ENCODE measurements at places on chromosomes 5 and 9.
A peak's percentile ranks its signal among the peaks of the same experiment; 100 is the strongest.

- DNase-seq: no peak
Measured at GRCh38 chr9:38263532-38263931, 129.0 kb upstream of the ALDH1B1 start.

DNA sequence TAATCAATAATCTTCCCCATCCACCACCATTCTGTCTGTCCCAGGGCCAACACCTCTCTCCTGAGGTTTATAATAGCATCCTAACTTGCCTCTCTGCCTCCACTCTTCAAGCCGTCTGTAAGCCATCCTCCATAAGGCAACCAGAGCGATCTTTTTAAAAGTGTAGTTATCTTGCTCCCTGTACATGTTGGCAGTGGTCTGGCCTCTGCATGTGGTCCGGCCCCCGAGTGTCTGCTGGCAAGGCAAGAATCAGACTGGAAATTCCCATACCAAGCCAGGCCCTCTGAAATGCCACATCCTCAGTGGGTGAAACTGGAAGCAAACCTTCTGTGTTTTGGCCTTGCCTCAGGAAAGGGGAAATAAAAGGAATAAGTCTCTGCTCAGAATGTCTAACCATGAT, 17.0 kb downstream of the TTLL11 start:
- no peak for DNase-seq

DNA sequence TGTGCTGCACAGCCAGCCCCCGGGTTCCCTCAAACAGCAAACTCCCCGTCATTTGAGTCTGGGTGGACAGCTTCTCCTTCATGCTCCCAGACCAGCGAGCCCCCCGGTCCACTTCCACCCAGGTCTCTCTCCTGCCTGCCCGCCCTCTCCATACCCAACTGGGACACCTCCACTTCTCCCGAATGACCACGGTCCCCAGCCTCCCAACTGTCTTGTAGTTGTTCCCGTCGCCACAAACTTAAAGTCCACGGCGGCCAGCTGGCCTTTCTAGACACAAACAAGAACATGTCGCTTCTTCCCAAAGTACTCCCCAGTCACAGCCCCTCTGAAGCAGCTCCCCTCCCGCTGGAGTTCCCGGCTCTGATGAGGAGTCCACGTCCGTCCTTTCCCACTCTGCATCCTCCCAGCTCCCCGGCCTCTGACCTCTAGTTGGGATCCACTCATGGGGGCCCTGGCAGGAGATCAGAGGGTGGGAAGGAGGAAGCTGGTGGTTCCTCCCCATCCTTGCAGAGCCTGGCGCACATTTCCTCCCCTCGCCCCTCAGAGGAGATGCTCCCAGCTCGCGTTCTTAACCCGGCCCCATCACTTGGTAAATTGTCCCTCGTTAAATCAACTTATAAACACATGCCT, 24.1 kb upstream of the PPP1R26 start:
- no peak for DNase-seq

DNA sequence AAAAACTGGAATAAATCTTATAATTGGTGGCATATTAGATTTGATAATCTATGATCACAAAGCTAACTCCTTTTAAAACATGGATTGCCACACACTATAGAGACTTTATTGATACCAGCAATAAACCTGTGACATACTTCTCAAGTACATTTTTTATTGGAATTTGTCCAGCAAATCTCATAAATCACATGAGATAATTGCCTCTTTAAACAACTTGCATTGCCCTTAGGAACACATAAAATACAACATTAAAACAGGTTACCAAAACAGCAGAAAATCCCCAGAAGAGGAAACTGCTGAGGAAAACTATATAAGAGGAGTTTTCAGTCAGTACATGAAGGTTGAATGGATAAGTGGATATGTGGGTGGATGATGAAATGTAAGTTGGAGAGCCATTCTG, 124.6 kb downstream of the SNCAIP start:
- DNase-seq: no peak

GRCh38 chr5:9421884-9422283, 124.0 kb downstream of the SEMA5A start:
- DNase-seq: no peak

DNA sequence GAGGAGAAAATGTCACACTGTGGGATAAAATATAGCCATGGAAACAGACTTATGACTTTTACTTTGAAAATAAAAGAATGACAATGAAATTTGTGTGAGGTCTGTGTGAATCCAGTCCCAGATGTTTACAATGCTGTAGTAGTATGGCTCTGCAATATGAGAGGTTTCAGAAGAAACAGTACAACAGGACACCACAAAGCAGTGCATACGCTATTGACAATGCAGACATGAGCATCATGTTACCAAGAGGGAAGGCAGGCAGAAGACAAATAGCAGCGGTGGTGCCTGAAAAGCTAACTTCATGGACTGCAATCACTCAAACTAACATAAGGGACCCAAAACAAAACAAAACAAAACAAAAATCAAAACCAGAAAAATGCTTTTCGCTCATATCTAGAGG, 1.8 kb downstream of the FGF10 start:
- no peak for DNase-seq

- DNase-seq: no peak
Measured at GRCh38 chr5:14672082-14672481, 7.6 kb downstream of the OTULIN start.

DNA sequence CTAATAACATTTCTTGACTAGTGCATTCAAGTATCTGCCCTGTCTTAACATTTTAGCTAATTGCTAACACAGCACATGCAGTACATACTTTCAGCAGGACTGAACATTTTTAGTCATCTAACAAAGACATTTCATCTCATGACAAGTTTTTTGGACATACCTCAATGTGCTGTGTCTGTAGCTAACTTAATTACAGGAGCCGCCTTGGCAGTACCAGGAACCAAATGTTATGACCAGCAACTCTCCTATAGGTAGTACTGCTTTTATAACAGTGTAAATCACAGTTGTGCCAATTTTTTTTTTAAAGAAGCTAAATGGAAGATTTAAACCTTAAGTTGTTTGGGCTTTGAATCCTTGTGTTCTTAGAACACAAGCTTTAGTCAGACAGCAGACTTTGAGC, 99.4 kb upstream of the SAP30L start:
- DNase-seq: no peak

DNA sequence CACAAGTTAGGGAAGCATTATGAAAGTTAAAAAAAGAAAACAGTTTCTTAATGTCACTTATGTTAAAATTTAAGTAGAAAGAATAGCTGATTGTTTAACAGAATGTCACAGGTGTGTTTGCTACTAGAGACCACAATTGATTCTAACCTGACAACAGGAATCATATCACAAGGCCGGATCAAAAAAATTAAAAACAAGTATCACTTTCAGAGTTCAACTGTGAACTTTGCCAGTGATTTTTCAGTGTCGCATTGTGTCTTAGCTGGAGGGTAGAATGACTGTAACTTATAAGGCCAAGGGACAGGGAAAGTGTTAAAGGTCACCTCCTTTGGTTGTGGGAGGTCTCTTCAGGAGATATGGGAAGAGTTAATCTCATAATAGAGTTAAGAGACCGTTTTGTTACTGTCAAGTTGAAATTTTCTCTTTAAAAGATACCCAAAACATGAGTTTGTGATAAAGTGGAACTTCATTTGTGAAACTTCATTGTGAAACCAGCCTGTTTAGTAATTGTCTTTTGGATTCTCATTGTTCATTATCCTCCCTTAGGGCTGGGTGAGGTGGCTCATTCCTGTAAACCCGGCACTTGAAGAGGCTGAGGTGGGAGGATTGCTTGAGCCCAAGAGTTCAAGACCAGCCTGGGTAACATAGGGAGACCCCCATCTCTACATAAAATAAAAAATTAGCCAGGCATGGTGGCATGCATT, 40.9 kb downstream of the CPEB4 start:
- DNase-seq: no peak

DNA sequence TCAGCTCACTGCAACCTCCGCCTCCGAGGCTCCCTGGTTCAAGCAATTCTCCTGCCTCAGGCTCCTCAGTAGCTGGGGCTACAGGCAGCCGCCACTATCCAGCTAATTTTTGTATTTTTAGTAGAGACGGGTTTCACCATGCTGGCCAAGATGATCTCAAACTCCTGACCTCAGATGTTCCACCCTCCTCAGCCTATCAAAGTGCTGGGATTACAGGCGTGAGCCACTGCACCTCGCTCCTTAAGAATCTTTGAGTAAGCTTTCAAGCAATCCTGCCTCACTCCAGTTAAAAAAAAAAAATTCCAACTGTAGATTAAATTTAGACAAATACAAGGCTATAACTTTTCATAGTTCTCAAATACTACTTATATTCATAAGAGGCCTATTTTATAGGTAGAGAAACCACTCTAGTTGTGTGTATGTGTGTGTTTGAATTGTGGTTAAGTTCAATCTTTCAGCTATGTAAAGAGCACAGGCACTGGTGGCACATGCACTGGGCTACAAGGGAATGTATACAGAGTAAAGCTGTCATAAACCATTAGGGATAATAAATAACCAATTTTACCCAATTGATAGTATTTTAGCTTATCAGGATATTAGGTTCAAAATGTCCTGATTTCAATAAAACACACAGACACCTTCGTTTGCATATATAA, 50.6 kb upstream of the RAPGEF6 start:
- DNase-seq: no peak

DNA sequence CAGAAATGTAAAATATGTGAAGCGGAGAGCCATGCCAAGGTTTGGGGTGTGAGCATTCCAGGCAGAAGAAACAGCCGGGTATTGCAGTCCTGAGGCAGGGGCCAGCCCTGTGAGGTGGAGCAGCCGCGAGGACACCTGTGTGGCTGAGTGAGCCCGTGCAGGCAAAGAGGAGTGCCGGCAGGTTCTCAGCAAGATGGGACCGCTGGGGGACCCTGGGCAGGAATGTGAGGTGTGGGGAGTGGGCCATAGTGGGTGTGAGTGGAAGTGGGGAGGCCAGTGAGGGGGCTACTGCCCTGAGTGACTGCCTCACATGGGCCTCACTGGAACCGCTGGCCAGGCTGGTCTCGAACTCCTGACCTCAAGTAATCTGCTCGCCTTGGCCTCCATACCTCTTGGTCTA, 8.1 kb upstream of the PRR7 start:
- DNase-seq: no peak

- DNase-seq: no peak
Measured at GRCh38 chr5:24215114-24215513, 429.7 kb downstream of the CDH10 start.

- DNase-seq: no peak
Measured at GRCh38 chr9:70053864-70054263, 10.2 kb downstream of the MAMDC2 start.

GRCh38 chr9:20941174-20941690, 90.2 kb downstream of the HACD4 start:
- peak; percentile 72 for DNase-seq

DNA sequence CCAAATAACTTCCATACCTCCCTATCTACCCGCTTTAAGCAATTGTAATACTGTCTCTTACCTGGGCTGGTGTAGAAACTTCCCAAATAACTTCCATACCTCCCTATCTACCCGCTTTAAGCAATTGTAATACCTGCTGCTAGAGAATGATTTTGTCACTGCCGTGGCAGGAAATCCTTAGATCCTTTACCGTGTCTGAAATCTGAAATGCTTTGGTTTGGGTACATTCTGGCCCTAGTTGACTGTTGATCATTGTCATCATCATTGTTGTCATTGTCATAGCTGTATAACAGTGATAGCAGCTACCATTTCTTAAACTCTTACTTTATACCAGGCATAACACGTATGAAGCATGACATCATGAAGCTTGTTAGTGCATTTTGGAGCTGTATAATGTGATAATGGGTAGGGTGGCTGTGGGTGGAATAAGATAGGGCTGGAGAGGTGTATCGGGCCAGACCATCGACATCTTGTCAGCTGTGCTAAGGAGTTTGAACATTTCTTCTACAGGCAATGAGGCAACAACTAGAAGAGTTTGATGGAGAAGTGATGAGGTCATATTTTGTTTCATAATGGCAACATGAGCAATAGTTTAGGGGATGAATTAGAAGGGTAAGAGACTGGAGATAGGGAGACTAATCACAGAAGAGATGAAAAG, 15.7 kb downstream of the PIP5K1B start:
- no peak for DNase-seq

DNA sequence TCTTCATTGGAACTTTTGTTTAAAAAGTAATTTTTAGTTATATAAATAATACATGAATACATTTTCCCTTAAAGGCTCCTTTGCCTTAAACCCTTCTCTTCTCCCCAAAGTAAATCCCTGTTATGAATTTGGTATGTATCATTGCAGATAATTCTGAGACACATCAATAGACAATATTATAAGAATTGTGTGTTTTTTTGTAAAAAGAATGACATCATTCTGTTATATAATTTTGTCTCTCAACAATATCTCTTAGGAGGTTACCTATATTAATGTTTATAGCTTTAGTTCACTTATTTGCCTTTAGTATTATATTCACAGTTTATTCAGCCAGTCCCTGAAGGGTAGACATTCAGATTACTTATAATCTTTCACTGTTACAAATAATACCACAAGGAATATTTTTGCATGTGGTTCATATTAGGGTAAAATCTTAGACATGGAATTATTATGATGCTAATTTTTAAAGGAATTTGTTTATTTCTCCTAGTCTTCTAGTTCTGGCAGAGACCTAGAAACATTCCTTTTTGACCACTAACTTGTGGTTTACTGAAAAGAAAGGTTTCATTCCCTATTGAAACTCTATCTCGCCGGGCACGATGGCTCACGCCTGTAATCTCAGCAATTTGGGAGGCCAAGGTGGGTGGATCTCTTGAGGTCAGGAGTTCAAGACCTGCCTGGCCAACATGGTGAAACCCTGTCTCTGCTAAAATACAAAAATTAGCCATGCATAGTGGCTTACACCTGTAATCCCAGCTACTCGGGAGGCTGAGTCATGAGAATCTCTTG, 105.6 kb downstream of the KCTD16 start:
- no peak for DNase-seq

- DNase-seq: no peak
Measured at GRCh38 chr9:77589046-77589795, 58.9 kb downstream of the GNA14 start.

DNA sequence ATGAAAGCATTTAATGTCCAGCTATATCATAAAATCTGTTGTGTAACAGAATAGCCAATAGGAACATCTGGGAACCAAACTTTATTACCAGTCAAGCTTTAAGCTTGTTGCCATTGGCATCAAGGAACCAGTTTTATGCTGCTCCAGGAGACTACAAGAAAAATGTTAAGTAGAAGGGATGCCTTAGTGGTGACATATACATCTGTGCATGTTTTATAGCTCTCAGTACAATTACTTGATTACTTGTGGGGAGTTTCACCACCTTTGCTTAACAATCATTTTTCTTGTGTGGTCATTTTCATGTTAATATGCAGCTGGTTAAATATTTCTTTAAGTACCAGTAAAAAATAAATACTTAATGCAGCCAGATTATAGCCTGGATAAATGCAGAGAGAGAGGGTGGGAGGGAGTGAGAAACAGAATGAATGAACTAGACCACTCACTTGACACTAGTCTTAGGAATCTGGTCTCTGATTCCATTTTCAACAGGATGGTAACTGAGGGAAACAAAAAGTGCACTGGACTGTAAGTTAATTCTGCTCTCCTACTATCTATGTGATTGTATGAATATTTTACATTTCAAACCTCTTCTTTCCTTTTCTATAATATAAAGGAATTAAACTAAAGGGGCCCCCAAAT, 35.7 kb upstream of the LURAP1L start:
- DNase-seq: no peak

- no peak for DNase-seq
Measured at GRCh38 chr5:111945535-111945934, 188.5 kb upstream of the NREP start.
